ENCODE measurements at places on chromosomes 5 and 9.

- DNase-seq = no peak
Measured at GRCh38 chr9:2154731-2155130, 139.6 kb downstream of the SMARCA2 start.

DNA sequence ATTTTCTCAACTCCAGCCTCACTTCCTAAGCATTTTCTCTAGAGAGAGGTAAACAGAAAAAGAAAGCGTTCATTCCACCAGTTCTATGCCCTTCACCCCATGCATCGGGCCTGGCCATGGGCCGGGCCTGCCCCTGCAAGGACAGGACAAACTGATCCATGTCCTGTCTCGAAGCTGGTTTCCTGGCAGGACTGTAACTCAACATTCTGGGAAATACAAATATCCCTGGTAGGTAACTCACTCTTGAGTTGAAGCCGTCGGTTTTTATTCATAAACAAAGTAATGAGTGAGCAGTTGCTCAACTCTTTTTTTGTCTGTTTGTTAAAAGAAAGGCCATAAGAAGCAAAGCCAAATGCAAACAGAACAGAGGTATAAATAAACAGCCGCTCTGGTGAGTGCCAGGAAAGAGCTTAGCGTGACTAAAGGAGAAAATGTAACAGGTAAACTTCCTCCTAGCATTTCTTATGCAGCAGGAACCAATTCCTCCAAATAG, 64.4 kb upstream of the DNAH5 start:
- DNase-seq = no peak

DNA sequence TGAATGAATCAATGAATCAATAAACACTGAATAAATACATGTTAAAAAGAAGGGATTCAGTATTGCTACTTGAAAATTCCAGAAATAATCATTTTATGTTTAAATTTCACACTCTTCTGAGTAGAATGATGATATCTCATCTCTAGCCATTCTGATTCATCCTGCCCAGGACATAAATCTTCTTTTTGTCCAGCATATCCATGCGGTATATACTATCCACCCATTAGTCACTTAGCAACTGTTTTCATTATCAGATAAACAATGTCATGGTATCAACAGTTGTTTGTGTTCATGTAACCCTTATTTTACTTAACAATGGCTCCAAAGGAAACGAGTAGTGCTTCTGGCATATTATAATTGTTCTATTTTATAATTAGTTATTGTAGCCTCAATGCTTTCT, 432.4 kb upstream of the SMC2 start:
- no peak for DNase-seq

DNA sequence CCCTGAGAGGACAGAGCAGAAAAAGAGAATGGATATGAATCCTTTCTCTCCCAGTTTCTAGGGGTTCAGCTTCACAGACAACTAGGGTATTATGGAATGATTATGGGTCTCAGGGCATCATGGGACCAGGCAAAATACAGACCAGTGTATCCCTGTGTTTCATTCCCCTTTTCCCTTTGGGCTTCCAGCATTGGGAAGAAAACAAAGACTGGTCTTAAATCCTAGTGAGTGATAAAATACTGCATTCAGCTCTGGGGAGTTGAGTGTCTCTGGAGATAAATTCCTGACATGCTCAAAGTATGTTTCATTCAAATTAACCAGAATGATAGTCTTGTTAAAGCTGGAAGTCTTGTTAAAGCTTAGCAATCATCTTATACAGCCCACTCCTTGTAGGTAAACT, 2.4 kb upstream of the POU4F3 start:
- DNase-seq = no peak

- no peak for DNase-seq
Measured at GRCh38 chr9:69207503-69207902, 33.4 kb downstream of the TJP2 start.

GRCh38 chr5:173721601-173722232, 105.3 kb upstream of the BOD1 start:
- DNase-seq = no peak

- no peak for DNase-seq
Measured at GRCh38 chr9:98218562-98219363, 26.3 kb upstream of the CORO2A start.

DNA sequence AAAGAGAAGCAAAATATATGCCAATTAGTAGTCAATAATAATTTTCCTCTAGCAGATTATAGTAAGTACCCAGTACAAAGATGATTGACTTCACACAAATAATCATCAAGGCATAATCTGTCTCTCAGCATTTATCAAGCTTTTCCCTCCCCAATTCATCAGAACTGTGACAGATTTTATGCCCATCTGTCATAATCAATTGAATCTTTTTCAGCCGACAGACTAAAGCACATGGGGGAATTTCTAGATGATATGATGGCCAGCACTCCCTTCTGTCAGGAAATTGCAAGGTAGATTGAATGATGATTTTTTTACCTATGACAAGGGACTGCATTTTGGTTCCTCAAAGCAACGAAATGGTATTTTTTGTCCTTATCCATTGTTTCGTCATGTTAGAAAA, 227.1 kb upstream of the CYLC2 start:
- DNase-seq = no peak

GRCh38 chr5:72497823-72498222, 9.4 kb downstream of the ZNF366 start:
- no peak for DNase-seq

DNA sequence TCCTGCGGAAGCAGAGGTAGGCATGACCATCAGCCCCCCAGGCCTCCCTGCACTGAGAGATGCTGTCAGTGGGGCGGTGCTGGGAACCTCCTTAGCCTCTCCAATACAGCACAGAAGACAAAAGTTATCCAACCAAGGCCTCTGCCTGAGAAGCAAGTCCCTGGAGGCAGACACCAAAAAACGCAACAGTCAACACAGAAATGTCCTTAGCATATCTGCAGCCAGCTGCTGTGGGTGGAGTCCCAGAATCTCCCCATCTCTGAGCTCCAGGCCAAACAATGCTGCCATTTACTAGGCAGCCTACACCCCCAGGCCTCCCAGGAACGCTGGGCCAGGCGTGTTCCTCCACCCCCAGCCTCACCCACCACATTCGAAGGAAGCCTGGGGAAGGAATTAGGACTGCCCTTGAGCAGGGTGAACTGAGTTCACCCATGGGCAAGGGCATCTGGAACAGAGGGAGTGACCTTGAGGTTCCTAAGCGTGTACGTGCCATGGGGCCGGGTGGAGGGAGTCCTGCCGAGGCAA, 43.7 kb downstream of the STK10 start:
- DNase-seq = peak; percentile 73

GRCh38 chr5:9977070-9977469, 272.6 kb downstream of the ATPSCKMT start:
- DNase-seq = no peak

GRCh38 chr5:53089481-53089991, 20.0 kb downstream of the MOCS2 start:
- DNase-seq = no peak

DNA sequence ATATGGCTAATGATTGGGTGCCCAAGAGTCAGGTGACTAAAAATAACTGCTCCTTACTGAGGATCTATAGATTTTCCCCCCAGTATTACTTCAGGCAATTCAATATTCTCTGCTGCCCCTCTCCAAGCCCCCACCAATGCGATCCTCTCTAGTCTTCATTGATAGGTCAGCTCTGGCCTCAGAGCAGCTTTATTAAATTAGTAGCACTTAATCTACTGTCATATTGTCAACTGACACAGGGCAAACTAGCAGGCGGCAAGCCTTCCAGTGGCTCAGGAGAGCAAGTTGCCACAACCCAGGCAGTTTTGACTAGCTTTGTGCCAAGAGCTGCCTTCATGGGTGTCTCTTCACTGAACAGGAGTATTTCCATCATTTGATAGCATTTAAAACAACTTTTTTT, 462.9 kb downstream of the BNC2 start:
- DNase-seq = no peak

DNA sequence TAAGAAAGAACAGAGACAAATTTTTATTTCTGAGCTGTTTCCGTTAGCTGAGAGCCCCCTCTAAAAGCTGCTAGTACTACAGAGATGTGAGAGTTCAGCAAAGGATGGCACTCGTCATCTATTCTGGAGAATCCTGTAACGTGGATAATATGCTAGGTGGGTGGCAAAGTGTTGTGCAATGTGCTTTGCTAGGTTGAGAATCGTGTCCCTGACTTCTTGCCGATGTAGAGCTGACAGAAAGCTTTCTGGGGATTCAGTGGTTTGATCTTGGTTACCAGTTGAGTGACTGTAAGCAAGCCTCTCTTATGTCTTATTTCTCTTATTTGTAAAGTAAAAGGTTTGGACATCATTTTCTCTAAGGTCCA, 298.3 kb upstream of the ACTBL2 start:
- DNase-seq = no peak

- no peak for DNase-seq
Measured at GRCh38 chr5:9209846-9210492, 335.9 kb downstream of the SEMA5A start.

DNA sequence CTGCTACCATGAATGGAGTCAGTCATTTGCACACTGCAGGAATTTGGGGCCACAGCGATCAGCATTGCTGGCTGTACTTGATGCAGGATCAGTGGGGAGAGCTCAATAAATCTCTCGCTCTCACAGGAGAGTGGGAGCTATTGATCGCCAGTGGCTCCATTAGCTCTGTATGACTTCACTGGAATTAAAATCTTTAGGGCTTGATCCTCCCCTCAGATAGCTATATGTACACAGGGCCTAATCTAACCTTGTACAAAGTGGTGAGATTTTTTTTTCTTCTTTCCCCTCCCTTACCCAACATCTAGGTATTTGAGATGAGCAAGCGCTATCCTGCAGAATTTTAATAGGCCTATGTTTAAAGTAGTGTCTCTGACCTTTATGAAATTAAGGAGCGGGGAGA, 84.9 kb downstream of the IZUMO3 start:
- no peak for DNase-seq

- no peak for DNase-seq
Measured at GRCh38 chr5:113437111-113437510, 2.3 kb upstream of the TSSK1B start.

- no peak for DNase-seq
Measured at GRCh38 chr5:113187906-113188305, 211.3 kb downstream of the DCP2 start.

GRCh38 chr5:77851176-77852067, 75.3 kb upstream of the TBCA start:
- peak; percentile 25 for DNase-seq

GRCh38 chr9:113580041-113580953, 116.8 kb downstream of the RGS3 start:
- peak; percentile 80 for DNase-seq

DNA sequence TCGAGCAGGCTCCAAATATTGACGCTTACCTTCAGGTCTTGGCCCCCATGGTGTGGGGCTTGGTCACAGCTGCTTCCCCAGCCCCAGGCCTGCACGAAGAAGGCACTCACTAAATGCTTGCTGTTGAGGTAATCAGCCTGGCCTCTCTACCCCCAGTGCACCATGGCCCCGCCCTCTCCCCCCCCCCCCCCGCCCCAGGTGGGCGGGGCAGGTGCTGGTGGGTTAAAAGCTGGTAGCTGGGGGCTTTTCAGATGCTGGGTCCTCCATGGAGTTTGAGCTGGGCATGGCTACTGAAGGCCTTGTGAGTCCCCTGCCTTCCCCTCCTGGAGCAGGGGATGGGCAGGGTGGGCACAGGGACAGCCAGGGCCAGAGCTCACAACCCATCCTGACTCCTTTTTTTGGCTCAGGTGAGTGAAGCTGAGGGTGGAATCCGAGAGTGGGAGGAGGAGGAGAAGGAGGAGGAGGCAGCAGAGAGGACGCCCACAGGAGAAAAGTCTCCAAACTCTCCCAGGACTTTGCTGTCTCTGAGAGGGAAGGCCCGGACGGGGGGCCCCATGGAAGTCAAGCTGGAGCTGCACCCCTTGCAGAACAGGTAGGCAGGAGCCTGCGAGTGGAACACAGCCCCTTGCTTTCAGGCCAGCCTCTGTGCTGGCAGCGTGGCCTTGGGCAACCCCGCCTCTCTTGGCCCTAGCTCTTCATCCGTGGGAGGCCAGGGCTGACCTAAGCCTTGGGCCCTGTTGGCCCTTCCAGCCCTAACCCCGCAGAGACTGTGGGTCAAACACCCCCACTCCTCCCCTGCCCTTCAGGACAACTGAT, 4.4 kb upstream of the TSPAN17 start:
- peak; percentile 9 for DNase-seq

GRCh38 chr5:117455236-117456233, 880.9 kb upstream of the SEMA6A start:
- peak; percentile 22 for DNase-seq

- no peak for DNase-seq
Measured at GRCh38 chr5:90475436-90475980, 844 bp downstream of the POLR3G start.
